Stimulated activated CD4-positive, alpha-beta T cell treated with anti-CD3 and anti-CD28 coated beads, TNF-alpha, amount 100 ng/mL, for 48 hours (primary cell): ENCODE measurements at places on chromosomes 6 and 20.

- no peak for DNase-seq
Measured at GRCh38 chr20:19942611-19943010, 74.6 kb upstream of the NAA20 start.

DNA sequence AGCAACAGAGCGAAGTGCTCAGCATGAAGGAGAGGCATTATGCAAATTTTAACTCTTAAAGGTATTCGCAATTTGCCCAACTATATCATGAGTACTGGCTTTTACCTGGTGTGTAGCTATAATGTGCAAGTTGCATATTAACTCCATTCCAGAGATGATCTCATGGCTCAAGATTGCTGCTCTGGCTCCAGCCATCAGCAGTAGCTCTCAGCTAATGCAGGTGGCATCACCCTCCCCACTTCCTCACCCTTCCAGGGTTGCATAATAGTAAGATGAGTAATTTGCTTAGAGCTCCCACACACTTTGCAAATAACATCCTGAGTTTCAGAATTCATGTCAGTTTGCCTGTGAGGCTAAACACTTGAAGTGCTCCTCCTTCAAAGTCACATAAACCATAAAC lies 15.9 kb upstream of the PCSK2 start:
- no peak for DNase-seq

DNA sequence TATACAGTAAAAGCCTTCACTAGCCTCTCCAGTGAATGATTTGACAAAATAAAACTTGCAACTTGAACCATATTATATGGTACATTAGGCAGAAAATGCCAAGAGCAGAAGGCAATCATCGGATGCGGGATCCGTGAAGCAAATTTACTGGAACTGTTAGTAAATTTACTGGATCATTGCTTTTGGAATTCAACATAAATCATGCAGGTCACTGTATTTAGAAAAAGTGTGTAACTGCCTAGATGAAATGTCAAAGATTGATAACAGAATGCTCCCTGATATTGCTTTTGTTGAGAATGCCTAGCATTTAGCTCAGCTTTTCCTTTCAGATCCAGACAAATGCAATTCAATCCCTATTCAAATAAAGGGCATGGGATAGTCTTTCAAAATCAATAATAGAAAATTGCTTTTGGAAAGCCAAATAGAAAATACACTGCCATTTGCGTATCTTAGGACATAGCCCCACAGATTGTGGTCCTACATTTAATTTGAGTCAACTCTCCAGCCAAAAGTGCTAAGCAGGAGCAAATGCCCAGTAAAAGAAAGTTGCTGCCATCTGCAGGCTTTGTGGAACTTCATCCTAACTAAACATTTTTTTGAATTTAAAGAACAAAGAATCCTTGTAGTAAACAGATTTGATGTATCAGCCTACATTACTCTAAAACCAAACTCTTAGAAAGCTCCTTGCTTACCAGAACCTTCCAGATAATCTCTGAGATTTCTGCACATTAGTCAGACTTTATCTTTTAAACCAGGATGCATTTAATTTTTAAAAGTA lies 109.5 kb upstream of the HSF2 start:
- DNase-seq: no peak

GRCh38 chr6:87825821-87826221 lies 123.8 kb upstream of the AKIRIN2 start:
- no peak for DNase-seq
